ENCODE measurements at places on chromosomes 12 and 14. TPM values are rescaled to one million over a fixed set of nuclear protein-coding genes. Genes with fewer than 3 reads are reported as not detected.

Gene KLRK1
- not detected for total RNA-seq

- ATAC-seq: peak; percentile 87
These were observed 96.9 kb upstream of the FGD4 start for GRCh38 chr12:32302218-32303173.

GRCh38 chr12:59937148-59937547 is 341.3 kb downstream of the SLC16A7 start:
- ATAC-seq: no peak

DNA sequence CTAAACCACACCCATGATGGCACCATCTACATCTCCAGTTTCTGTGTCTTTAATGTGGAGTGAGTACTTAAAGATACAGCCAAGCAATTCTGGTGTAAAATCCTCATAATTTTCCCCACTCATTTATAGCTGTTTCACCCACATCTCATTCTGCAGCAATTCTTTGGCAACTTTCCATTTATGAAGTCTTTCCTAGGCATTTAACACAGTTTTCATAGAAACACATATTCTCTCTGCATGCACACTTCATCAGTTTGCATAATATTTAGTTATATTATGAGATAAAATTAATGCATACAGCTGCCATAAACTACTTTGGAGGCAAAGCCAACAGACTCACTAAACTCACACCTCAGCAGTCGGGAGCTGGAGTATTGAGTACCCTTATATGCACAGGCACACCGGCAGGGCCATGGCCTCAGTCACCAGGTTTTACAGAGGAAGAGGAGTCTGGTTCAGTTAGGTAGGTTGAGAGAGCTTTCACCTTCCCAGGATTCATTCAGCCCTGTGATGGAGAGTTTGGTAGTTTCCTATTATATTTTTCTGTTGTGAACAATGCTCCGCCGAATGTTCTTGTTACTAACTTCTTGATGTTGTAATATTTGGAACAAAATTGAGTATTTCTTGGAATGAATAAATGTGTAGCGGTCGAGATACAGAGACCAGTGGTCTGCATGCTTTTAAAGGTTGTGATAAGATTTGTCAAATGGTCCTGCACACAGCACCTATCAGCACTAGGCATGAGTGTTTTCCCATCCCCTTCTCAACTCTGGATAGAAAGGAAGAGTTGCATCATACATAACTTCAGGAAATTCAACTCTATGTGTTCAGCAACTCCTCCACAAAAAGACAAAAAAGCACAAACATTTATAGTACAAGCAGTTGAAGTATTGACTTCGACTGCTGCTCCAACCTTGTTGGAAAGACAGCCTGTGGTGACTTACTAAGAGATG is 123.5 kb downstream of the TTC8 start:
- no peak for ATAC-seq

DNA sequence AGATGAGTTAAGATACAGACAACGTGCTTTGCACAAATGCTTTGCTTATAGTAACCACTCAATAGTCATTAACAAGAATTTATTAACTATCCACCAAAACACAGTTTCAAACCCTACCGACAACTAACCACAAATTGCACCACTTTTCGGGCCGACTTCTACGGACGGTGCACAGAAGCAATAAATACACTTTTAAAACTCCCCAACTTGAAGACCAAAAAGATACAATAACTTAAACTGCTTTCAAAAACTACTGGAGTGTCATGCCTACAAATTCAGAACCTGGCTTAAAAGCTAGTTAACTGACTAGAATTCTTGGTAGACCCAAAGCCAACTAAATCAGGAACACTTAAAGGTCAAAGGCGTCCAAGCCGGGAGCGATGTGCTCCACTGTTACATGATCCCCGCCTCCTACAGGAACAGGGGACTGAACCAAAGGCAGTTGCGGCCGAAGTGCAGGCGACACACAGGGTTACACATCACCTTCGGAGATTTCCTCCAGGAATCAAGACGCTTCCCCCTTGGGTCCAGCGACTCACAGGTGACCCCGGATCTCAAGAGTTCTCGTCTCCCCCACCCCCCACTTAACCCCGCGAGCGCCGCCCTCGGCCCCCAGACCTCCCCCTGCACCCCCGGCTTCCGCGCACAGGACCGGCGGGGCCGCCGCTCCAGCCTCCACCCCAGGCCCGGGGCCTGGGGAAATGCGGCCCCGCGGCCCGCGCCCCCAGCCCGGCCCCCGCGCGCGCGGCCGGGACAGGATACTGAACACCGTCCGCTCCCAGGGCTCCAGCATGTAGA is 507 bp downstream of the SPTSSA start:
- ATAC-seq: peak; percentile 20
